ENCODE measurements at places on chromosomes 5 and 9.

- no peak overlapping the region for H3K4me3 ChIP-seq
- H3K27me3 ChIP-seq, result no peaks in the 10 kb centered on the region
- H3K4me1 ChIP-seq, result no peaks in the 10 kb centered on the region
- H3K36me3 ChIP-seq, result no peaks in the 10 kb centered on the region
- no peak for DNase-seq
- no peak overlapping the region for H3K27ac ChIP-seq
Measured at GRCh38 chr9:136614372-136614922, 48.3 kb upstream of the EGFL7 start.

DNA sequence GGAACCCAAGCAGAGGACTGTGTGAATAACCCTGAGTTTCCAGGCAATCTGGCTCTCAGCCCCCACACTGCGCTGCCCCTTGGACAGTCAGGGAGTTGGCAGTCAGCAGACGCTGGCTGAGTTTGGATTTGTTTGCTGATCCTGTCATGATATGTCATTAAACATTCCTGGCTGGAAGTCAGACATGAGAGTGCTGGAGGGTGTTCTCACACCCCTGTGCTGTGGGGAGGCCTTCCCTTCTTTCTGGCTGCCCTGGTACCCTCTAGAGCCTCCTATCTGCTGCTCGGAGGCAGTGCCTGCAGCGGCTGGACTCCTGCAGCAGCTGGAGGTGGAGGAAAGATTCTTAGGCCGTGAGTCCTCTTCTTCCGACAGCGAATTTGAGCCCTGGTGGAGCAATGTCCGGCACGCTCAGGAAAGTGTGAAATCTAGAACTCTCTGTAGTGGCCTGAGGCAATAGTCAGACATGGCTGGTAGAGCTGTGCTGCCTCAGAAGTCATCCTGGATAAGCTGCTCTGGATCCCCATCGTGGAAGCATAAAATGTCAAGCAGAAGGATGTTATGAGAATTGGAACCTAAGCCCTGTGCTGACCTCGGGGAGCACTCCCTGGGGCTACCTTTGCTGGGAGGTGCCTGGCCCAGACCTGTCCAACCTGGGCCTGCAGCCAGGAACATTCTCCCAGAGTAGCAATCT is 72.0 kb downstream of the PDE8B start:
- no peak overlapping the region for H3K4me3 ChIP-seq
- no peak overlapping the region for H3K27ac ChIP-seq
- H3K4me1 ChIP-seq, result no peaks in the 10 kb centered on the region
- H3K36me3 ChIP-seq, result no peaks in the 10 kb centered on the region

DNA sequence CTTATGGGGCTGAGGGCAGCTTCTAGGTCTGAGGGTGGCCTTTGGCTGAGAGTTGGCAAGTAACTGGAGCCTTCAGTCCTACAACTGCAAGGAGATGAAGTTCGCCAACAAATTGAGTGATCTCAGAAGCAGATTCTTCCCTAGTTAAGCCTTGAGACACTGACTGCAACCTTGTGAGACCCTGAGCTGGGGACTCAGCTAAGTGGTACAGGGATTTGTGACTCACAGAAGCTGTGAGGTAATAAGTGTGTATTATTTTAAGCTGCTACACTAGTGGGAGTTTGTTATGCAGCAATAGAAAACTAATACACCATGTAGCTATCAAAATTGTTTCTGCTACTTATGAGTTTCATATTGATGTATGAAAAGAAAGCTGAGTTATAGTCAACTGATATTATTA is 279.2 kb downstream of the PIK3R1 start:
- H3K4me3 ChIP-seq, result no peak overlapping the region
- H3K36me3 ChIP-seq, result no peaks in the 10 kb centered on the region
- H3K27me3 ChIP-seq, result no peaks in the 10 kb centered on the region
- DNase-seq, result no peak

GRCh38 chr5:97751540-97751939 is 568.5 kb upstream of the RIOK2 start:
- no peaks in the 10 kb centered on the region for H3K4me1 ChIP-seq
- peaks cover 3% of the 10 kb centered on the region for H3K27me3 ChIP-seq
- no peak overlapping the region for H3K27ac ChIP-seq
- no peaks in the 10 kb centered on the region for H3K36me3 ChIP-seq
- no peak for DNase-seq

GRCh38 chr9:79049371-79049770 is 522.4 kb upstream of the TLE4 start:
- no peak for DNase-seq
- H3K27ac ChIP-seq, result no peak overlapping the region
- H3K36me3 ChIP-seq, result no peaks in the 10 kb centered on the region
- H3K4me3 ChIP-seq, result no peak overlapping the region
- no peaks in the 10 kb centered on the region for H3K4me1 ChIP-seq

GRCh38 chr9:99878651-99879050 is 27.8 kb upstream of the STX17 start:
- H3K27ac ChIP-seq, result no peak overlapping the region
- H3K4me3 ChIP-seq, result no peak overlapping the region
- H3K27me3 ChIP-seq, result no peaks in the 10 kb centered on the region
- H3K36me3 ChIP-seq, result no peaks in the 10 kb centered on the region
- no peaks in the 10 kb centered on the region for H3K4me1 ChIP-seq

DNA sequence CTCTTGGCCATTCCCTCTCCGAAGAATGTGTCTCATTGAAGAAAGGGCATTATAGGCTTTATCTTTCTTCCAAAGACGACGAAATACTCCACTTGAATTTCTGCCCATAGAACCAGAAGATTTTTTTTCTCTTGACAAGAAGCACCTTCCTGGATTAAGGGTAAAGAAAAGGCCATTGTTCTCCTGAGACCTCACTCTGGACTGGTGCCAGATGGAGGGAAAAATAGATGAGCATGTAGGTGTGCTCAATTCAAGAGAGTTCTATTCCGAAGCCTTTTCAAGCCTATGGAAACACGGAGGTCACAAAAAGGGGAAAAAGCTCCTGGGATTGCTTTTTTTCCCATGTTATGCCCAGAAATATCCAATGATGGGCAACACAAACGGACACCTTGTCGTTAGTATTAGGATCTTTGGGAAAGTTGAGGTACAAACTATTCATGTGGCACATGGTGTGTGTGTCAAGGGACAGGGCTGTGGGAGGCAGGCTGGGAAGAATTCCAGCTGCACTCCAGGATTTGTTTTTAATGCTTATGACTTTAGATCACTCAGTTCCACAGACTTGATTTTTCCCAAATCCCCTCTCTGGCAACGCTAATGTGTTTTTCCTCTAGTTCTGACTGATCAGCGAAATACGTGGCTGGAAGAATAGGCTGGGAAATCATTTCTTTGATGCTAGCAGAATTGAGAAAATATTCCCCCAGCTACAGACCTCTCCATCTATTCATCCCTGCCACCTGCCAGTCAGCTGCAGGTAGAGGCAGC is 89.9 kb downstream of the SIL1 start:
- H3K27ac ChIP-seq, result no peak overlapping the region
- no peak for DNase-seq
- H3K4me1 ChIP-seq, result peaks cover 4% of the 10 kb centered on the region
- H3K36me3 ChIP-seq, result no peaks in the 10 kb centered on the region
- H3K4me3 ChIP-seq, result no peak overlapping the region

- no peaks in the 10 kb centered on the region for H3K4me1 ChIP-seq
- no peaks in the 10 kb centered on the region for H3K36me3 ChIP-seq
- H3K4me3 ChIP-seq, result no peak overlapping the region
- H3K27me3 ChIP-seq, result no peaks in the 10 kb centered on the region
- DNase-seq, result no peak
- no peak overlapping the region for H3K27ac ChIP-seq
Measured at GRCh38 chr5:150245111-150245789, 44.3 kb downstream of the CAMK2A start.

Data from A673 (cell line).